Activated CD4-positive, alpha-beta T cell treated with anti-CD3 and anti-CD28 coated beads for 4 hours (primary cell): ENCODE measurements at places on chromosomes 12 and 14.

GRCh38 chr12:106767206-106767605 lies 7.3 kb upstream of the RIC8B start:
- no peak for DNase-seq

DNA sequence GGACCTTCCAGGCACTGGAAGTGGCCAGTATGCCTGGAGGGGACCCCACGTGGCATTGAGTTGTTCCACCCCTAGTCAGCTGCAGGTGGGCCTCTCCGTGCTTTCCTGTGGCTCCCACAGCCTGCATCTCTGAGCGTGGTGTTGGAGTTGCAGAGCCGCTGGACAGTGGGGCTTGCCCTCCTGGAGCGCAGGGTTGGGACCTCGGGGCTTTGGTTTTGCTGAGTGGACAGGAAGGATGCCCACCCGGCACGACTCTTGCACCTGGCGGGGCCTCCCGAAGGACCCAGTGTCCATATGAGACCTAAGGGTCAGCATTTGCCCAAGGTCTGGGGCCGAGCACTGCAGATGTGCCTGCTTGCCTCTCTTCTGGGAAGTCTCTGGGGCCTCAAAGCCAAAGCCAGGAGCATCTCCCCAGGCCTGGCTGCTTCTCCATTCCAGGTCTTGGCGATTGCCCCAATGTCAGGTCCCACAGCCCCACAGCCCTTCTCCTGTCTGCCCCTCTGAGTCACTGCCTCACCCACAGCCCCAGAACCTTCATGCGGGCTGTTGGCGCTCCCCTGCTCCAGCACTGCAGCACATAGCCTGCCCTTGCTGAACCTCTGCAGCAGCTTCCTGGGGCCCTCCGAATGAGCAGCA lies 1.5 kb downstream of the PACS2 start:
- DNase-seq: no peak

DNA sequence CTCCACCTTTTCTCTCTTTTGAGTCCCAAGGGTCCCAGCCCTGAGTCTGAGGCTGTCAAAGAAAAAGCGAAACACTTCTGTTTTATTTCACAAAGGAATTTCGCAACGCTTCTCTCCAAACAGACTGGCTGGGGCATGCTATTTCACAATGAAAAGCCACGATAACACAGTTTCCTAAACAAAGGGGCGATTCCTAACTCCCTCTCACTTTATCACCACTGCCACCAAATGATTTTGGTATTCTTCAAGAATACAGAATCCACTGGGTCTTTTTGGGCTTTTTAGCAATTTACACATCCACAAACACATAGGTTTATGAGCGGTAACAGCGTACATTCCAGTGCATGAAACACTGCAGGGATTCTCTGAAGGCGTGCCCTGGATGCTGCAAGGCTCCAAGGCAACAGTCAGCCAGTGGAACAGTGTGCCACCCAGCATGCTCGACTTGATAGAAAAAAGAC lies 161.2 kb downstream of the DAD1 start:
- no peak for DNase-seq

GRCh38 chr12:24244231-24244630 lies 294.8 kb upstream of the SOX5 start:
- no peak for DNase-seq

- DNase-seq: no peak
These were observed 103.2 kb downstream of the SLC38A4 start for GRCh38 chr12:46722394-46723185.

DNA sequence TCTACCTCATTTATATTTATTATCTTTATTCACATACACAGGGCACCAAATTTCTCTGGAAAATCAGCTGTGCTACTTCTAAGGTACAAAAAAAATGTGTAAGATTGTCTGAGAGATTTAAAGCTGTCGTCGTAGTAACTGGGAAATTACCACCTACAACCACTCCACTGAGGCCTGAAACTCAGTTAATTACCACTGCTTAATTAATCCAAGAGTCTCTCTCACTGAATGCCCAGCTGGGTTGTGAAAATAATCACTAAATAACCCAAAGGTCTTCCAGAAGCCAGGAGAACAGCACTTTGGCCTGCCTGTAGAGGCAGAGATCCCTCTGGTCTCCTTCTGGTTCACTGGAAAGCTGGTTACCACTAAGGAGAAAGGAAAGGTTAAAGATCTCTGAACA lies 207.2 kb upstream of the TMPO start:
- no peak for DNase-seq

DNA sequence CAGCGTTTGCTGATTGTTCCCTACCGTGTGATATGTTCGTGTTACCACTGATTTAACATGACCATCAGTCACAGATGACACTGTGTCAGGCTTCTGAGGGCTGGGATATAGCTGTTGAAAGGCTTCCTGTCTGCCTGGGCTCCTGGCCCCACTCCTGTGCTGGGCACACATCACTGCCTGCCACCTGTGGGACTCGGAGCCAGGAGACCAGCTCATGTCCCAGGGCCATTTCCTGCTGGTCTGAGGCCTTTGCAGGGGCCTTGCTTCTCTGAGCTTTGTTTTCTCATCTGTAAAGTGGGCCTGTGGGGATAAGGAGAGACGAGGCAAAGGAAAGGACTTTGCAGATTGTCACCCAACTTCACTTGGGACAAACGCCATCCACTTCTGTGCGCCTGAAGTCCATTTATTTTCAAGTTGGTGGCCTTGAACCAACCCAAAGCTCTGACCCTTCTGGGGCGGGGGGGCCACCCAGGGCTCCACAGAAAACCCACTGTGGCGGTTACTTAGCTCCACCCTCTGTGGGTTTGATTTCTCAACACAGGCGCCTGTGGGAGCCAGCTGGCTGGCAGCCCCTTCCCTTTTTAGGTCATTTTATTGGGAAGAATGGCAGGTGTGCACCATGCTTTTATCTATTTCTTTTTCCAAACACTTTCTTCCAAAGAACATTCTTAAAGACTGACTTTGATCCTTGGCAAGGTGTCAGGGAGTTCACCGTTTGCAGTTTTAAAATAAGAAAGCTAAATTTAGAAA lies 54.1 kb downstream of the BEGAIN start:
- DNase-seq: no peak

DNA sequence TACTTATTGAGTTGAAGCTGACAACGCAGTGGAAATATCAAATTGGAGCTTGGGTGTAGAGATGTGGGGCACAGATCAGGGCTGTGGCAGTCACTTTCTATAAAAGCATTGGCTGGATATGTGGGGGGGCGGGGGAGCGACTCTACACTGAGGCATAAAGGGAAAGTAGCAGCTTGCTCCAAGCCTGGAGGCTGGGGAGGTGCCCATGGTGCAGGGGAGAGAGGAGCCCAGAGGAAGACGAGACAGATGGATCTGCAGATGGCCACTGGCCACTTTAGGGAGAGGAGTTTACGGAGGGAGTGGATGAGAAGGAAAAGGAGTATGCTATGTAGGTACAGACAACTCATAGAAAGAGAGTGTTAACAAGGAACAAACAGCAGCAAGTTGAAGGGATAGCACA lies 13.5 kb upstream of the NGB start:
- DNase-seq: no peak

DNA sequence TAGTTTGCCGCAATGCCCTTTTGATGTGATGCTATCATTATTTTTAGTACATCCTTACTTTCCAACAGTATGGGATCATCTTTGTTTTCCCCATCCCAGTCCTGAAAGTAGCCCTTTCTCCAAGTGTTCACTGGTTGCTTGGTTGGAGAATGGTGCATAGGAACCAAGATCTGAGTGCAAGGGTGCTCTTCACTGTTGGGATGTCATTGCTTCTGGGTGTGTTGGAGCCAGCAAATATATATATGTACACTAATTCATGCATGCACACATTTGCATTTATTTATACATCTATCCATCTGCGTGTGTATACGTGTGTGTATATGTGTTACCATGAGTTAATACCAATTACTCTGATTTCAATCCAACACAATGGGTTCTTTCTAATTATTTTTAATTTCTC lies 64.1 kb upstream of the RFLNA start:
- no peak for DNase-seq

- DNase-seq: peak; percentile 26
These were observed 4.7 kb upstream of the PSMA6 start for GRCh38 chr14:35287431-35288013.

DNA sequence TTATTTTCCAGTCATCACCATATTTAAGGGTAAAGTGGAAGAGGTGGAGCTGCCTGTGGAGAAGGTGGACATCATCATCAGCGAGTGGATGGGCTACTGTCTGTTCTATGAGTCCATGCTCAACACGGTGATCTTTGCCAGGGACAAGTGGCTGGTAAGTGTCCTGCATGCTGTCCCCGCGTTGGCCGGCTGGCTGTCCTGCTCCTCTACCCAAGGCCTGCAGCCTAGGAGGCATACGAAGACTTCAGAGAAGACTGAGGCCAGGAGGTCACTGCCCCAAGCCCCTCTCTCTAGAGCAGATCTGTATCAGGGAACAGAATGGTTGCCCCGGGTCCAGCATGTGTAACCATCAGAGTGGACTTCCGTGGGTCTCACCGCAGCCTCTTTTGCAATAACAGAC lies 77.7 kb downstream of the PRMT8 start:
- no peak for DNase-seq

GRCh38 chr14:103198131-103199105 lies 75.2 kb downstream of the TNFAIP2 start:
- no peak for DNase-seq

DNA sequence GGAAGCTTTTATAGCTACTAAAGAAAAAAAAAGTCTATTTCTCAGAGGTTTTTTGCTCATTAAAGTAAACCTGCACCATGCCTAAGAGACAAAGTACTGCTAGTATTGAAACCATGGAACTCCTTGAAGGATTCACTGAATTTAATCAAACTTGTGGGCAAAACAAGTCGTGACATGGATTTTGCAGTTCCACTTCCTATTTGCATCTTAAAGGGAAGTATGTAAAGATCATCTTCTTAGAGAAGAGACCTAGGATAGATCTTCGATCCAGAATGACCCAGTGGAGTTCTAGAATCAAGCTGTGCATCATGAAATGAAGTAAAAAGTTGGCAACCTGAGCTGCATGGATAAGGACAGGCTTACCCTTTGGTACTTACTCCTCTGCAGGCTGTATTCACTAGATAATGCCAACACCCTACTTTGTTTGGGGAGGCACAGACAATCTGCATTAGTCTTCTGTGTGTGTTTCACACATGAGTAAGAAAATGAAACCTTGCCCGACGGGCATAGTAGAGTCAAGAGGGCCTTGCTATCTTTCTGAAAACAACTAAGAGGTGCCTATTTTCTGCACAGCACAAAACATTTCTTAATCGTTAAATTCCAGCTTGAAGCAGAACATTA lies 1.9 kb downstream of the GNG2 start:
- no peak for DNase-seq

- DNase-seq: no peak
These were observed 210.4 kb upstream of the FAR2 start for GRCh38 chr12:28938581-28939235.

DNA sequence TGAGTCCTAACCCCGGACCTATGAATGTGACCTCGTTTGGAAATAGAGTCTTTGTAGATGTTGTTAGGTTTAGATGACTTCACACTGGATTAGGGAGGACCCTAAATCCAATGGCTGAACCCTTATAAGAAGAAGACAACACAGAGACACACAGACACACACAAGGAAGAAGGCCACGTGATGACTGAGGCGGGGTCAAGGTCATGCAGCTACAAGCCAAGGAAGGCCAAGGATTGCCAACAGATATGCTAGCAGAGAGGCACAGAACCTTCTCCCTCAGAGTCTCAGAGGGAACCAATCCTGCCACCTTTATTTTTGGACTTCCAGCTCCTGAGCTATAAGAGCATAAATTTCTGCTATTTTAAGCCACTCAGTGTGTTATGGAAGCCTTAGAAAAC lies 31.8 kb downstream of the LTBP2 start:
- no peak for DNase-seq

DNA sequence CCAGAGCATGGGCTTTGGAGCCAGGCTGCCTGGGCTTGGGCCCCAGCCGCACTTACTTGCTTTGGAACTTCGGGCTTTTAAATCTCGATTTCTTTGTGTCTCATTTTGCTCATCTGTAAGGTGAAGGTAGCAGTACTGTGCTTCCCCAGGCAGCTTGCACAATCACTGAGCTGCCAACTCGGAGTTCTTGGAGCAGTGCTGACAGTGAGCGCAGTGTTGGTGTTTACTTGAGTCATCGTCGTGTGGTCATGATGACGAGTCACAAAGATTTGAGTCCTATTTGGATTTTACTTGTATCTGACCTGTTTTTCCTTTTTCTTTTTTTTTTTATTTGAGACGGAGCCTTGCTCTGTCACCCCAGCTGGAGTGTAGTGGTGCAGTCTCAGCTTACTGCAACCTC lies 31.3 kb upstream of the ATF1 start:
- DNase-seq: no peak

- no peak for DNase-seq
These were observed 319.4 kb downstream of the EGLN3 start for GRCh38 chr14:33631441-33631840.

DNA sequence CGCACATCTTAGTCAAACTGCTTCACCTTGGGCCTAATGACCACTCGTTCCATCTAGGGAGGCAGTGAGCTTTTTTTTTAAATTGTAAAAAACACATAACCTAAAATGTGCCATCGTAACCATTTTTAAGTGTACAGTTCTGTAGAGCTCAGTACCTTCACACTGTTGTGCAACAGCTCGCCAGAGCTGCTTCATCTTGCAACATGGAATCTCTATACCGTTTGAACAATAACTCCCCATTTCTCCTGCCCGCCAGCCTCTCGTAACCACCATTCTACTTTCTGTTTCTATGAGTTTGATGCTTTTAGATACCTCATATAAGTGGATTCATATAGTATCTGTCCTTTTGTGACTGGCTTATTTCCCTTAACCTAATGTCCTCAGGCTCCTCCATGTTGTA lies 196.2 kb downstream of the CHST11 start:
- no peak for DNase-seq
